ENCODE measurements at places on chromosomes 5 and 9.

GRCh38 chr5:122494109-122494508 is 182.1 kb downstream of the SNCAIP start:
- no peak for DNase-seq

DNA sequence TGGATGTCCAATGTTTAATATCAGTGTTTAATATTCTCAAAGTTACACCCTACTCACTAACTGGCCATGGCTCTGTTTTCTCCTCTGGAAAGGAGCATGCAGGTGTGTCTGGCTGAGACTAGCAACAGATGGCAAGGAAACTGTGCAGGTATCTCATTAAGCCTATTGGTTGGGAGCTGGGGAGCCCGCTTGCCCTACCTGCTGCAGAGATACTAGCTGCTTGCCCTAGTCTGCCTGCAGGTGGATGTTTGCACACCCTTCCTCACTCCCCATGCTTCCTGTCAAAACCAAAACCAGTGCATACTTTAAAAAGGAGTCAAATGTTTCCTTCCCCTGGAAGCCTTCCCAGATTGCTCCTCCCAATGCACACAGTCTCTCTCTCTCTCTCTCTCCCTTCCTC is 228.3 kb upstream of the RASEF start:
- DNase-seq: no peak

DNA sequence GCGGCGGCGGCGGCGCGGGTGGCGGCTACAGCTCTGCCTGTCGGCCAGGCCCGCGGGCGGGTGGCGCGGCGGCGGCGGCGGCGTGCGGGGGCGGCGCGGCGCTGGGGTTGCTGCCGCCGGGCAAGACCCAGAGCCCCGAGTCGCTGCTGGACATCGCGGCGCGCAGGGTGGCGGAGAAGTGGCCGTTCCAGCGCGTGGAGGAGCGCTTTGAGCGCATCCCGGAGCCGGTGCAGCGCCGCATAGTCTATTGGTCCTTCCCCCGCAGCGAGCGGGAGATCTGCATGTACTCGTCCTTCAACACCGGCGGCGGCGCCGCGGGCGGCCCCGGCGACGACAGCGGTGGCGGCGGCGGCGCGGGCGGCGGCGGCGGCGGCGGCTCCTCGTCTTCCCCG is 296 bp downstream of the ZSWIM6 start:
- DNase-seq: no peak

DNA sequence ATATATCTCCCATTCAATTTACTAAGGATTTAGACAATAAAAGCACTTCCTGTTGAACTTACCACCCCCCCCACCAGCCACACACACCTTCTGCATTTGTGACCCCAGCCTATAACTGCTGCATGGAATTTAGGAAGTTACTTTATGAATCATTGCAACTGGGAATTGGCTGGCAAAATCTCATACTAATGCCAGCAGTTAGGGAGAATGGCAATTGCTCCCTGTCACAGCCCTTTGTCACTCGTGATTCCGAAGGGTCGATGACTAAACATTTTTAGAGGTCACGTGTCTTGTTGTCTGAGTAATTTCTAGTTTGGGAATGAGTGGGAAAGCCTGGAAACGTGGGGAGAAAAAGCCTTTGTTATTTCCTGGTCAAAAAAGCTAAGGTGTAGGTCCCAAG is 46.6 kb upstream of the PCA3 start:
- no peak for DNase-seq

DNA sequence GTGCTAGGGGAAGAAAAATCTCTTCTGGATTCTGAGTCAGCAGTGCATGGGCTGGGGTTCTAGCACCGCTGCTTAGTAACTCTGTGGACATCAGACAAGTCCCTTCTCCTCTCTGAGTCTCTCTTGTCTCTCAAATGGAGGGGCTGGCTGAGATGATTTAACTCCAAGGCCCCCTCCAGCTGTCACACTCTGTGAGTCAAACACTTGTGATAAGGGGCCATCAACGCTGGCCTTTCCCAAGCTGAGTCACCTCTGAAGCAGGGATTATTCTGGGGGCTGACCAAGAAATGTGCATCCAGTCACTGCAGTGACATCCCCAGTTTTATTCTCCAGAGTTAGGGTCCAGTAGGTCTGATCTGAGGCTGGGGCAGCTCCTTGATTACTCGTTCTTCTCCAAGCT is 110.4 kb upstream of the ZNF462 start:
- no peak for DNase-seq

DNA sequence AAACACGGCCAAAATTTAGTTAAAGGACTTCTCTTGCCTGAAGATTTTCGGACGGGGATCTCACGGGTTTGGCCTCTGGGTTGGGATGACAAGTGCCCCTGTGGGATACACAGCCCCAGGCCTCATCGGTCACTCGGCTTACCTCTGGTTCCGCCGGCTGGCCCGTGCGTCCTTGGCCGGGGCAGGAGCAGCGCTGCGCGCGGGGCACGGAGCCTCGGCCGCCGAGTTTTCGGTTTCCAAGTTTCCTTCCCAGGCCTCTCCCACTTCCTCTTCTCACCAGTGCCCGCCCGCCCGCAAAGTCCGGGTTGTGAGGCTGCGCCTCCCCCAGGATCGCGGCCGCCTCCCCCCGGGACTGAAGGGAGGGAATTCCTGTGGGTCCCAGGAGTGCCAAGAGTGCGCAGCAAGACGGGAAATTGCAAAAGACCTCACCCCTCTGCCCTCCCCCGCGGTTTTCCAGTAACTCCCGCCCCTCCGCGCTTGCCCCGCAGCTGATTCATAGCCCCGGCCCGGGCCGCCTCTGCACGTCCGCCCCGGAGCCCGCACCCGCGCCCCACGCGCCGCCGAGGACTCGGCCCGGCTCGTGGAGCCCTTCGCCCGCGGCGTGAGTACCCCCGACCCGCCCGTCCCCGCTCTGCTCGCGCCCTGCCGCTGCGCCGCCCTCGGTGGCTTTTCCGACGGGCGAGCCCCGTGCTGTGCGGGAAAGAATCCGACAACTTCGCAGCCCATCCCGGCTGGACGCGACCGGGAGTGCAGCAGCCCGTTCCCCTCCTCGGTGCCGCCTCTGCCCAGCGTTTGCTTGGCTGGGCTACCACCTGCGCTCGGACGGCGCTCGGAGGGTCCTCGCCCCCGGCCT is at the start of gene OSMR:
Gene OSMR (plus strand): TSS at position 487 of the 853 bp plus-strand sequence. CDS start 23,033 bp downstream, outside the sequence.
- peak; percentile 93 for DNase-seq
